Activated CD4-positive, alpha-beta memory T cell treated with anti-CD3 and anti-CD28 coated beads for 36 hours (primary cell): ENCODE measurements at places on chromosomes 2 and 18. TPM values are rescaled to one million over a fixed set of nuclear protein-coding genes. Genes with fewer than 3 reads are reported as not detected.

DNA sequence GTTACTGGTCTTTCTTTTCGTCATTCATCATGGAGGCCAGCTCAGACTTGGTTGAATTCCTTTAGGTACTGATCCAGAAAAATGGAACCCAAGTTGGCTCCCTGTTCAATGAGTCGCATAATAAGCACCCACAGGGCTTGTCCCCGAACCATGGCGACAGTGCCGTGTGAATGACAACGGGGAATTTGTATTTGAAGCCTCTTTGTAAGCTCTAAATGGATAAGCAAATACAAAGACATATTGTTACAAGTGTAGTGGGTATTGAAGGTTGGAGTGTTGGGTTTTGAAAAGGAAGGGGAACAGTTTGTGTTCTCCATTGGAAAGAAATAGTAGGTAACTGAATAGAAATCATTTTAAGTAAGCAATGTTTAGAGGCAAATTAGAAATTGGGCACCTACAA is 288.9 kb downstream of the SLC4A3 start:
- no peaks in the 10 kb centered on the region for H3K36me3 ChIP-seq
- H3K27me3 ChIP-seq = no peaks in the 10 kb centered on the region
- H3K27ac ChIP-seq = no peak overlapping the region
- no peak overlapping the region for H3K4me3 ChIP-seq
- no peak for DNase-seq
- no peaks in the 10 kb centered on the region for H3K4me1 ChIP-seq

GRCh38 chr2:70816726-70817125 is 3.7 kb downstream of the CLEC4F start:
- peaks cover 16% of the 10 kb centered on the region for H3K27me3 ChIP-seq
- H3K4me1 ChIP-seq = peaks cover 5% of the 10 kb centered on the region
- H3K4me3 ChIP-seq = no peak overlapping the region
- no peaks in the 10 kb centered on the region for H3K36me3 ChIP-seq
- H3K27ac ChIP-seq = no peak overlapping the region

SCG2 gene
- not detected for total RNA-seq

- no peaks in the 10 kb centered on the region for H3K4me1 ChIP-seq
- no peaks in the 10 kb centered on the region for H3K36me3 ChIP-seq
- no peak overlapping the region for H3K27ac ChIP-seq
- H3K27me3 ChIP-seq = peaks cover 2% of the 10 kb centered on the region
Measured at GRCh38 chr18:50729986-50730385, 89.8 kb downstream of the MRO start.

DNA sequence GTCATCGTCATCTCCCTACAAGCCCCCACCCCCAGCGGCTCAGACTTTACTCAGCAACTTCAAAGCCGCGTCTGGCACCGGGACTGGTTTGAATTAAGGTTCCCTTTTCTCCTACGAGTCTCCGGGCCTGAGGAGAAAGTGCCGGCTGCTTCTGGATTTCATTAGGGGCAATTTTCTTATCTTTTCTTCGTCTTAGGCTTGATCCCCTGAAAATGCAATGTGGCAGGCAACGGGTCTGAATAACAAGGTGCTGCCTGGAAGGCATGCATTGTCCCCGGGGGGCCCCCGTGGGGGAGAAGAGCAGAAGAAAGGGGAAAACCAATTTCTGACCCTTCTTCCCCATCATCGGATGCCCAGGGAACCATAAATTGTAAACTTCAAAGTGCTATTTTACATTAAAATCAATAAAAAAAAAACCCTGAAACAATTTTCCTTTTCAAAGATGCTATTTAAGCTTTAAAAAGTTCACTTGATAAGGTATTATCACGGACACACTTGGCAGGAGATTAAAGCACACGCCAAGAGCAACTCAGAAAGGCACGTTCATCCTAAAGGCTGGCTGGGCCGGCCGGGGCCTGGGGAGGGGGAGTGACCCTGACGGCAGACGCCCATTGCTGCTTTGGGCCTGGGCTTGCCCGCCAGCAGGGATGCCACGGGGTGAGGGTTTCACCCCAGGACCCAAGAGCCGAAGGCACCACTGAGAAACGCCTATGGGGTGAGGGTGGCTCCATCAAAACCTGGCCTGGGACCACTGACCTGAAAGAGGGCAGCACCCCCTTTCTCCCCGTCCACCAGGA is 230.4 kb downstream of the TWIST2 start:
- no peaks in the 10 kb centered on the region for H3K4me1 ChIP-seq
- no peak for DNase-seq
- no peak overlapping the region for H3K27ac ChIP-seq

SATB2 gene
- 0.19 TPM for total RNA-seq

GRCh38 chr2:24456599-24457556 is 34.2 kb upstream of the NCOA1 start:
- peaks cover 9% of the 10 kb centered on the region for H3K4me1 ChIP-seq
- DNase-seq = peak; percentile 49
- no peaks in the 10 kb centered on the region for H3K36me3 ChIP-seq

GRCh38 chr2:204027091-204027490 is 90.5 kb downstream of the ICOS start:
- H3K4me3 ChIP-seq = peak overlapping the region; percentile 5
- H3K36me3 ChIP-seq = no peaks in the 10 kb centered on the region

DNA sequence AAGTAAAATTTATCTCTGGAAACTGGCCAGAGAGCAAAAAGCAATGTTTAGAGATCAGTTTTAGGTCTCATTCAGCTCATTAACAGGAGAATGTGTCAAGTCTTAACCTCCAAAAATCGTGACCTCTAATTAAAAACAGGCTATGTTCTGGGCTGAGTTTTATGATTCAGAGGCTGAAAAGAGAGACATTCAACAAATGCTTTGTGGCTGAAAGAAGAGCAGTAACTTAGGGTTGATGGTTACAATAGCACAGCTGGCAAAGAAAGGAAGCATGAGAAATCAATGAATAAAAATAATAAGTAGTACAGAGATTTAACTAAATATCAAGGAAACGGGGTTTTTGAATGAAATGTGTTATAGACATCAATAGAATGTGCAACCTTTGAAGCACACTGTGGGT is 13.1 kb downstream of the TGIF1 start:
- H3K27ac ChIP-seq = no peak overlapping the region
- H3K27me3 ChIP-seq = no peaks in the 10 kb centered on the region
- DNase-seq = no peak

GRCh38 chr2:174546519-174547506 is 50.8 kb downstream of the WIPF1 start:
- peaks cover 22% of the 10 kb centered on the region for H3K4me1 ChIP-seq
- peak overlapping the region; percentile 65 for H3K27ac ChIP-seq
- H3K4me3 ChIP-seq = no peak overlapping the region
- peak; percentile 66 for DNase-seq

DNA sequence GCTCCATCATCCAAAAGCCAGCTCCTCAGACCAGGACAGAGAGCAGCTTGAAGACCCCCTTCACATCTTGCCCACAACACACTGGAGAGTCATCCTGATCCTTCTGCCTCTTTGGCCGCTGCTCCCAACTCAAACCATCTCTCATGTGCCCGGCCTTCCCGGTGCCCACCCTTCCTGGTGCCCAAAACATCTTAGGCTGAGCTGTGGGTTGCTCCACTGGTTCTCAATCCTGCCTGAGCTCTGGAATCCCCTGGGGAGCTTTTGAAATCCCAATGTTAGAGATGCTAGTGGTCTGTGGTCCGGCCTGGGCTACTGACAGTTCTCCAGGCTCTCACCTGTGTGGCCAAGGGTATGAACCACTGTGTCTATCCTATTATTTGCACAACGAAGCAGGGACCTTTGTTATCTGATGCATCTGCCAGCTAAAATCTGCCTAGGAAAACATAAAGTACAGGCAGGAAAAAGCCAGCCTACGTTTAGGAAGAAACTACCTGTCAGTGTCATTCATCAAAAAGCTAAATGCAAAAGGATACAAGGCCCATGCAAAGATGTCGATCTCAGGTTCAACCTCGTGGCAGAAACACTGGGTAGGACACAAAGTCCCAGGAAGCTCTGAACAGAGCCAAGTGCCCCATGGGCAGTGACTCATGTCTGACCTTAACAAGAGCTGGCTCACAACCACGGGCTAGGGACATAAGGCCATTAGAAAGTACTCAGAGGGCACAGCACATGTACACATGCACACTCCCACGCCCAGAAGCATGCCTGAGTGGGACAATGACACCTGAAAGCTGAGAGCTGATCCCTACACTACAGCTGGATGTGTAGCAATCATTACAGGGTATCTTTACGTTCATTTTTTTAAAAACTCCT is 30.8 kb downstream of the TBC1D8 start:
- no peaks in the 10 kb centered on the region for H3K36me3 ChIP-seq
- H3K4me1 ChIP-seq = peaks cover 2% of the 10 kb centered on the region
- peak; percentile 9 for DNase-seq
- H3K27ac ChIP-seq = no peak overlapping the region
- no peaks in the 10 kb centered on the region for H3K27me3 ChIP-seq

DNA sequence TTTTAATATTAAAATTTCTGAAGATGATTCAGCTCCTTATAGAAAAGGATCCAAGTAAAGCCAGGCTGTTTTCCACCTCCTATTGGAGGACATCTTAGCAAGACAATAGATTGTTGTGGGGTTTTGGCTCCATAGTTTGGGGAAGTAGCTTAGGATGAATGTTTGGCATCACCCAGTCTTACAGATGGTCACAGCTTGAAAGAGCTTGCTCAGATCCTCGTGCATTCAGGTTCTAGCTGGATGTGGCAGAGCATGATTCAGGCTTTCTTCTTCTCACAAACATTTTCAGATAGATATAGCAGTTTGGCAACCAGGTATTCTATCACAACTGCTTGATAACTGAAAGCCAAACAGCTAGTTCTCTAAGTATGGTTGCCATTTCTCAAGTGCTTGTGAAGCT is 23.6 kb upstream of the PDCL3 start:
- H3K27me3 ChIP-seq = no peaks in the 10 kb centered on the region
- H3K27ac ChIP-seq = no peak overlapping the region
- H3K36me3 ChIP-seq = no peaks in the 10 kb centered on the region
- H3K4me1 ChIP-seq = peaks cover 7% of the 10 kb centered on the region
- no peak overlapping the region for H3K4me3 ChIP-seq

ARID5A gene
- 260 TPM for total RNA-seq

DNA sequence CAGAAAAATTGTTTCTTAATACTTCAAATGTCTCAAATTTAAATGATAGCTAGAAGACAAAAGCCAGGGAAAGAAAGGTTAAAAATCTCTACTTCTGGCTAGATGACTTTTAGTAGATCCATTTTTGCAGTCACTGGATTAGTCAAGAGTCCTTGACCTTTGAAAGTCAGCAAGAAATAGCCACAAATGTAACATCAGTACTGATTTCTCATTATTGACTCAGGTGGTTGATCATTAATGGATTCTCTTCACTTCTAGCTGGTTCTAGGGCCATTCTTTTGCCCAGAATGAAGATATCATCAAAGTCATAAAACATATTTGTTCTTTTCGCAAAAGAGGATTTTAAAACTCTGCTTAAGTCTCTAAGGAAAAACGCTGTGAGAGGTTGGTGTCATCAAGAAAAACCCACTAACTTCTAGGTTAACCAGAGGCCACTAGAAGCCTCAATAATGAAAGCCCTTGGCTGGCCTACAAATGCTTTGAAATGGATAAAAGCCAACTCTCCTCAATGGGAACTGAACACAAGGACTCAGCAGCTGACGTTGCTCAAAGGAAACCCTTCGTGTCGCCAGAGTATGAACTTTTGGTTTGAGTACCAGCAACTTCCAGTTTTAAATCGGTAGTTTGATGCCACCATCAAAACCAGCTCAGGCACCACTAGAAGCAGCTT is 66.3 kb downstream of the IRS1 start:
- H3K4me1 ChIP-seq = peaks cover 10% of the 10 kb centered on the region
- H3K4me3 ChIP-seq = no peak overlapping the region
- peak overlapping the region; percentile 79 for H3K27ac ChIP-seq

- no peaks in the 10 kb centered on the region for H3K27me3 ChIP-seq
- H3K4me1 ChIP-seq = peaks cover 11% of the 10 kb centered on the region
- no peak for DNase-seq
- no peak overlapping the region for H3K27ac ChIP-seq
- H3K36me3 ChIP-seq = no peaks in the 10 kb centered on the region
- no peak overlapping the region for H3K4me3 ChIP-seq
Measured at GRCh38 chr2:238489431-238489830, 62.7 kb downstream of the ASB1 start.
